Choroid plexus epithelial cell (primary cell): ENCODE measurements at places on chromosomes 12 and 14.
A peak's percentile ranks its signal among the peaks of the same experiment; 100 is the strongest.

DNA sequence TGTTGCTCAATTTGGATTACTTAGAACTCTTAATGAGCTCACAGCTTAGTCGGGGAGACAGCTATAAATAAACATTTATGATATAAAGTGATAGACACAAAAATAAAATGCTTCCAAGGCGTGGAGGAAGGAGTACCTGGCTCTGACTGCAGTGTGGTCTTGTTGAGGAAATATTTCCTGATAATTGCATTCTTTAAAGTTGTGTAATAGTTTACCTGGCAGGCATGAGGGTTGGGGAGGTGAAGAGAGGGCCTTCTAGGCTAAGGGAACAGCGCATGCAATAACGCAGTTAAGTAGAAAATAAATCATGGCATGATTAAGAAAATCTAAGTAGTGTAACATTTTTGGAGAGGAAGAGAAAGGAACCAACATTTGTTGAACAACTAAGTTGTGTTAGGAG lies 260.5 kb upstream of the ATP2B1 start:
- DNase-seq = no peak

GRCh38 chr12:75560167-75560566 lies 48.8 kb upstream of the KRR1 start:
- peak; percentile 80 for DNase-seq

DNA sequence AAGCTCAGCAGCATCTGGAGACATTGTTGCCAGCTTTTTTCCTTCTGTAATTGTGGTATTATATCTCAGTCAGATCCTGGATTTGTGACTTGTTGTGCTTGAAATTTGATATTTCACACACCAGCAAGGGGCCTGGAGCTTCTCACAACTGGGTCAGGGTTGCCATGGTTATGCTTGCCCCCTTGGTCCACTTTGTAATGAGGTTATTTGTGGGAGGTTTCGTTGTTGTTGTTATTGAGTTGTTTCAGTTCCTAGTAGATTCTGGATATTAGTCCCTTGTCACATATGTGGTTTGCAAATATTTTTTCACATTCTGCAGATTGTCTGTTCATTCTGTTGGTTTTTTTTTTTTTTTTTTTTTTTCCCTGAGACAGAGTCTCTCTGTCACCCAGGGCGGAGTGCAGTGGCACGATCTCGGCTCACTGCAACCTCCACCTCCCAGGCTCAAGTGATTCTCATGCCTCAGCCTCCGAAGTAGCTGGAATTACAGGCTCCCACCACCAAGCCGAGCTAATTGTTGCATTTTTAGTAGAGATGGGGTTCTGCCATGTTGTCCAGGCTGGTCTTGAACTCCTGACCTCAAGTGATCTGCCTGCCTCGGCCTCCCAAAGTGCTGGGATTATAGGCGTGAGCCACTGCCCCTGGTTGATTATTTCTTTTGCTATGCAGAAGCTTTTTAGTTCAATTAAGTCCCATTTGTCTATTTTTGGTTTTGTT lies 80.6 kb upstream of the ETV6 start:
- peak; percentile 74 for DNase-seq

DNA sequence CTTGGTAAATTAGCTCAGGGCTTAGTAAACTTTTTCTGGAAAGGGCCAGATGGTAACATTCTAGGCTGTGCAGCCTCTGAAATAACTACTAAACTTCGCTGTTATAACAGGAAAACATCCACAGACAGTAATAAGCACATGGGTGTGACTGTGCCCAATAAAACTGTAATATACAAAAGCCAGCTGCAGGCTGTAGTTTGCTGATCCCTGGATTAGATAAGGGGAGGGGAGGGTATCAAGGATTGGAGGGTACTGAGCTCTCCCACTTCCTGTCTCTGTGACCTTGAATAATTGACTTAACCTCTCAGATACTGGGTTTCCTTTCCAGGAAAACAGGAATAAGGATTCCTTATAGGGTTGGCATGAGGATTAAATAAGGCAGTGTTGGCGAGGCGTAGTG lies 81.2 kb downstream of the CCDC60 start:
- DNase-seq = no peak

DNA sequence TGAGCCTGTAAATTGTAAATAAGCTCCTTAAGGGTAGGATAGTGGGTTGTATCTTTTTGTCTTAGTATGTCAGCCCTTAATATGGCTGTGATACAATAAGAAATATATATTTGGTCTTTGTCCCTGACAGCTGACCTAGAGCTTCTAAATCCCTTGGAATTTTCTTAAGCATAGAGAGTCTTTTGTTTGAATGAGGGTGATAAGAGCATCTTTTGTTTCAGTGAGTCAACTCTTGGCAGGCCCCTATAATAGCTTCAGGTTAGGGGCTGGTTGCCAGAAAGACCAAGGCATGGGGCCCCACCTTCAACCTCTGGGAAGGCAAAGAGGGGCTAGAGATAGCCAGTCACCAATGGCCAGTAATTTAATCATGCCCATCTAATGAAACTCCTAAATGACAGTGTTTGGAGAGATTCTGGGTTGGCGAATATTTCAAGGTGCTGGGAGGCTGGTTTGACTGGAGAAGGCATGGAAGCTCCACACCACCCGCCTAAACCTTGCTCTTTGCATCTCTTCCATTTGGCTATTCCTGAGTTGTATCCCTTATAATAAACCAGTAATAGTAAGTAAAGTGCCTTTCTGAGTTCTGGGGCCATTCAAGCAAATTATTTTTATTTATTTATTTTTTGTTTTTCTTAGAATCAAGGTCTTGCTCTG lies 10.5 kb downstream of the PALS1 start:
- DNase-seq = peak; percentile 16

DNA sequence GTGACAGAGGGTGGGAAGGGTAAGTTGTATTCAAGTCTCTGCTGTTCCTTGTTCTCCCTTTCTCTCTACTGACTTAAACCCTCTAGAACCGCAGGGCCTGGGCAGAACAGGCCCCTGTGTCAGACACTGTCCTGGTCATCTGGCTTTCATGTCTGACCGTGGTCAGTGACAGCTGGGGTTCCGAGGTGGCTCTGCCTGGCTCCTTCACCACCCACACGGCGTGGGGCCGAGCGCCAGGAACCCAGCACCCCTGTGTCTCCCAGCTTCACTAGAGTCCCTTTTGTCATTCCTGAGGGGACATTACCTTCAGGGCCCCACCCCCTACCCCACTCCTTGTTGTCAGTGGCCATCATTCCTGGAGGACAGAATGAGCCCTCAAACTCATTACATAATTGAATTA lies 168.9 kb downstream of the ADGRD1 start:
- DNase-seq = no peak
